CD4-positive, alpha-beta T cell (primary cell): ENCODE measurements at places on chromosomes 4 and X.

DNA sequence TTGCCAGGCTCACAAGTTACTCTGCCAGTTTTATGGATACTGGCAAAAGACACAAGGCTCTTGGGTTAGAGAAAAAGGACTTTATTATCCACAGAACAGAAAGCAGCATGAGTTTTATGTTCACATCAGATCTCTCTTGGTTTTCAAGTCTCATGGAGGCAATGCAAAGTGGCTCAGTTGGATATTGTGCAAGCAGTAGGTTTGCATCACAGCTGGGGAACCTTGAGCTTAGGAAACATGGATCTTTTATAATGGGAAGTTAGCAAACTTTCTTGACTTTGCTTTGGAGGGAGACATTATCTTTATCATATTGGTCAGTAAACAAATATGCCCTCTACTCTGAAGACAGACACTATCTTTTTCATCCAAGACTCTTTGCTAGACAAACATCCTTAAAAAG lies 109.2 kb upstream of the GRPR start:
- no peak for DNase-seq
- H3K27ac ChIP-seq = no peak overlapping the region
- H3K36me3 ChIP-seq = no peaks in the 10 kb centered on the region
- no peaks in the 10 kb centered on the region for H3K4me1 ChIP-seq
- no peaks in the 10 kb centered on the region for H3K27me3 ChIP-seq

- no peak for DNase-seq
- no peak overlapping the region for H3K4me3 ChIP-seq
- H3K27ac ChIP-seq = no peak overlapping the region
- peaks cover 3% of the 10 kb centered on the region for H3K4me1 ChIP-seq
- peaks cover 6% of the 10 kb centered on the region for H3K36me3 ChIP-seq
Measured at GRCh38 chrX:56744996-56745395, 16.0 kb downstream of the NBDY start.

DNA sequence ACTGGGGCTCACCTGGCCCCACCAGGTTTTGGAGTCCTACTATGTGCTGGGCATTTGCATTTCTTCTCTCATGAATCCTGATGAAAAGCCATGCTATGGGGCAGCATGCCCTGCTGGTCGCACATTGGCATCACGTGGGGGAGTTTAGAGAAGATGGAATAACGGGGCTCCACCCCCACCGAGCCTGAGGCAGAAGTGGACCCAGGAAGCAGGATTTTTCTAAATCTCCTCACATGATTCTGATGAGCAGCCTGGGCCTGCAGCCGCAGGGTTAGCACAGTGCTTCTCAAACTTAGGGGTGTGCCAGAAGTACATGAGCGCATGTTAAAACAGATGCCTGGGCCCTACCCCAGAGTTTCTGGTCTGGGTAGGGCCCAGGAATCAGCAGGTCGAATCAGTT lies 4.6 kb upstream of the SORCS2 start:
- no peak for DNase-seq
- H3K4me3 ChIP-seq = no peak overlapping the region
- H3K4me1 ChIP-seq = no peaks in the 10 kb centered on the region

GRCh38 chr4:40046311-40046980 lies 10.2 kb upstream of the N4BP2 start:
- no peaks in the 10 kb centered on the region for H3K36me3 ChIP-seq
- H3K27me3 ChIP-seq = no peaks in the 10 kb centered on the region
- no peak for DNase-seq
- no peak overlapping the region for H3K4me3 ChIP-seq
- no peaks in the 10 kb centered on the region for H3K4me1 ChIP-seq

DNA sequence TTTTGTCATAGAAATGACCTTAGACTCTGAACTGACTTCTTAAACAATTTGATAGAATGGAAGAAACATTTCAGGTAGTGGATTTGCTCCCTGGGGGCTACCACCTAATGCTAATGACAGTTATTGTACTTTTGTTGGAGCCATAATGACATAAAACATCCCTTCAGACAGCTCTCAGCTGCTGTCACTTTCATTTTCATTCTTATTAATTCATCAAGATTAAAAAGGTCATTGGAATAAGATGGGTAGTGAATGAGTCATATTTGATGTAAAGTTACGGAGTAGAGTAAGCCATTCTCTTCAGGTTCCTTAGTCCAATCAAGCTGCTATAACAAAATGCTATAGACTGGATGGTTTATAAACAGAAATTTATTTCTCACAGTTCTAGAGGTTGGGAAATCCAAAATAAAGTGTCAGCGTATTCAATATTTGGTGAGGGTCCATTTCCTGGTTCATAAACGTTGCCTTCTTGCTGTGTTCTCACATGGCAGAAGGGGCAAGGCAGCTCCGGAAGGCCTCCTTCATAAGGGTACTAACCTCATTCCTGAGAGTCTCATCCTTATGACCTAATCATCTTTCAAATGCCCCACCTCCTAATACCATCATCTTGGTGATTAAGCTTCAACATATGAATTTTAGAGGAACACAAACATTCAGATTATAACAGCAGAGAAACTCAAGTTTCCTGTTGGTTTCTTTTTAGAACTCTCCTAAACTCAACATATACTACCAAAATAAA lies 268.5 kb downstream of the ARAP2 start:
- no peak for DNase-seq
- no peaks in the 10 kb centered on the region for H3K27me3 ChIP-seq
- no peaks in the 10 kb centered on the region for H3K36me3 ChIP-seq
- no peak overlapping the region for H3K27ac ChIP-seq
- H3K4me3 ChIP-seq = no peak overlapping the region
- no peaks in the 10 kb centered on the region for H3K4me1 ChIP-seq

DNA sequence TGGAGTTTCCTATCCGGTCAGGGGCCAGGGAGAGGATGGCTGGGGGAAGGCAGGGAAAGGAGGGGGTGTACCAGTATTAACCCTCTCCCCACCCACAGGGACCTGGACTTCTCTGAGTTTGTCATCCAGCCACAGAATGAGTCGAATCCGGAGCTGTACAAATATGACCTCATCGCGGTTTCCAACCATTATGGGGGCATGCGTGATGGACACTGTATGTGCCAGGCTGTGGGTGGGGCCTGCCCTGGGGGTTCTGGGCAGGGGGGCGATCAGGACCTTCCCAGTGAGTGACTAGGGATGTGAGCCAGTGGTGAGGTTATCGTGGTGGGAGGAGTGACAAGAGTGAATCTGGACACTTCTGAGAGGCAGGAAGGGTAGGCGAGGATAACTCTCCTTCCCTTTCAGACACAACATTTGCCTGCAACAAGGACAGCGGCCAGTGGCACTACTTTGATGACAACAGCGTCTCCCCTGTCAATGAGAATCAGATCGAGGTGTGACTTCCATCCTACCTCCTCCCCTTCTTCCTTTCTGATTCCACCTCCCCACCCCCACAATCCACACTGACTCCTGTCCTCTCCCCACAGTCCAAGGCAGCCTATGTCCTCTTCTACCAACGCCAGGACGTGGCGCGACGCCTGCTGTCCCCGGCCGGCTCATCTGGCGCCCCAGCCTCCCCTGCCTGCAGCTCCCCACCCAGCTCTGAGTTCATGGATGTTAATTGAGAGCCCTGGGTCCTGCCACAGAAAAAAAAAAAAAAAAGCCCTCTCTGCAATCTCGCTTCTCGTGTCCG lies 14.6 kb downstream of the USP11 start:
- no peak overlapping the region for H3K4me3 ChIP-seq
- no peaks in the 10 kb centered on the region for H3K27me3 ChIP-seq
- no peak overlapping the region for H3K27ac ChIP-seq

DNA sequence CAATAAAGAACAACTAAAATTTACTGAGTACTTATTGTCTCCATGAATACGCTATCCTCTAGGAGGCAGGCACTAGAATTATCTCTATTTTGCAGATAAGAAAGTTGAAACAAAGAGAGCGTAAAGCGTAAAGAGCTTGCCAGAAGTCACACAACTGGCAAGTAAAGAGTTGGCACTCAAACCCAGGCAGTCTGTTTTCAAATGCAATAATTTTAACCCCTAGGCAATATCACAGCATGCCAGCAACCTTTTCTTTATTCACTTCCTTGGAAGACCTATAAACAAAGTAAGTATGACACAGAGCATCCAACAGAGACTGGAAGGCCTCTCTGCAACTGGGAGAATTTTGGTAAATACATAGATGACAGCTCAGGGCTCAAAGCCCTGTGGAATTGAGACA lies 23.2 kb upstream of the AMELX start:
- DNase-seq = no peak
- H3K27ac ChIP-seq = no peak overlapping the region
- H3K4me3 ChIP-seq = no peak overlapping the region
- no peaks in the 10 kb centered on the region for H3K36me3 ChIP-seq
- no peaks in the 10 kb centered on the region for H3K4me1 ChIP-seq
- no peaks in the 10 kb centered on the region for H3K27me3 ChIP-seq

GRCh38 chr4:122827258-122827878 lies 737 bp downstream of the FGF2 start:
- peak overlapping the region; percentile 64 for H3K4me3 ChIP-seq
- DNase-seq = no peak
- H3K36me3 ChIP-seq = no peaks in the 10 kb centered on the region
- peaks cover 11% of the 10 kb centered on the region for H3K4me1 ChIP-seq
- H3K27me3 ChIP-seq = peaks cover 23% of the 10 kb centered on the region

- DNase-seq = no peak
- H3K4me3 ChIP-seq = no peak overlapping the region
- no peaks in the 10 kb centered on the region for H3K4me1 ChIP-seq
- no peaks in the 10 kb centered on the region for H3K27me3 ChIP-seq
Measured at GRCh38 chr4:168076989-168077725, 15.2 kb upstream of the ANXA10 start.

- peaks cover 36% of the 10 kb centered on the region for H3K4me1 ChIP-seq
- H3K27ac ChIP-seq = no peak overlapping the region
- no peaks in the 10 kb centered on the region for H3K36me3 ChIP-seq
- DNase-seq = no peak
Measured at GRCh38 chr4:76306882-76307659, 538 bp downstream of the STBD1 start.

DNA sequence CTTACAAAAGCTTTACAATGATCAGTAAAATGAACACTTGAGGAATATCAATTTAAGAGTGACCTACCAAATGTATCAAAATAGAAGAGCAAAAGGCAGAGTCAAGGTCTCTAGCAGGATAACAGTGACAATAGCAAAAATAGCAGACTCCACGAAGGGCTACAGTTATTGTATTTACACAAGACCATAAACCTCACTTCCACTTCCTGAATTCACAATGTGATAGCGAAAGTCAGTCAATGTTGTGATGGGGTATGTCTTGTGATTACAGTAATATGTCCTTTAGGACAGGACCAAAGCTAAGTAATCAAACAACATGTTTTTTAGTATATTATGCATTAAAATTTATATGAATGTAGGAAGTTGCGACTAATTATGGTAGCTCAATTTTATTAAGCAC lies 139.6 kb downstream of the IQCM start:
- no peak for DNase-seq
- H3K36me3 ChIP-seq = no peaks in the 10 kb centered on the region
- H3K4me1 ChIP-seq = no peaks in the 10 kb centered on the region
- no peak overlapping the region for H3K27ac ChIP-seq

DNA sequence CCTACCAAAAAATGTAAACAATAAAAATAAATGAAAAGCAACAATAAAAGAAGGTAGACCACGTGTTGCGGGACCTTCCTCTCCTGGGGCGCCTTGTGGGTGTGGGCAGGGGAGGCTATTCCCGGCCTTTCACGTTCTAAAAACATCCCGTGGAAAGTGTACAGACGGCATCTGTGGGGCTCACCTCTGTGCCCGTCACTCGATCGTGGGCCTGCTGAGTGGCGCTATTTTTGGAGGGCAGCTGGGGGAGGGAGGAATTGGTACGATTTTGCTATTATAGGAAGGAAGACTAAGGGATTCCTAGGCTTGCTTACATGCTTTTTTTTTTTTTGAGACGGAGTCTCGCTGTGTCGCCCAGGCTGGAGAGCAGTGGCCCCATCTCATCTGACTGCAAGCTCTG lies 13.6 kb upstream of the PPP2R3B start:
- no peaks in the 10 kb centered on the region for H3K27me3 ChIP-seq
- no peak overlapping the region for H3K4me3 ChIP-seq
- H3K36me3 ChIP-seq = no peaks in the 10 kb centered on the region
- H3K27ac ChIP-seq = no peak overlapping the region

DNA sequence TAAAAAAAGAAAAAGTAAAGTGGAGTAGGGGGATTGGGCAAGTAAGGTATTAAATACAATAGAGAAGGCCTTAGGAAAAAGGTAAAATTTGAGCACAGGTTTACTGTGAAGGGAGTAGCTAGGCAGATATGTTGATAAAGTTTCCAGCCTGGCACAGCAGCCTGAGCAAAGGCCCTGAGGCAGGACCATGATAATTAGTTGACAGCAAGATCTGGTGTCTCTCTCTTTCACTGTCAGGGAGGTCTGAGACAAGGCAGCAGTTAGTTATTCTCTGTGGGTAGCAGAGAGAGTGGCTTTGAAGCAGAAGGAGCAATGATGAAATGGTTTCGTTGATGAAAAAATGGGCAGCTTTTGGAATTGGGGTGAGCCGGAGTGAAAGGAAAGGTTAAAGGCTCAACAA lies 119.5 kb downstream of the KDR start:
- no peak overlapping the region for H3K27ac ChIP-seq
- H3K4me1 ChIP-seq = no peaks in the 10 kb centered on the region
- DNase-seq = no peak
- H3K27me3 ChIP-seq = no peaks in the 10 kb centered on the region
- no peak overlapping the region for H3K4me3 ChIP-seq
- H3K36me3 ChIP-seq = no peaks in the 10 kb centered on the region

GRCh38 chr4:159283696-159284095 lies 180.8 kb downstream of the RAPGEF2 start:
- H3K36me3 ChIP-seq = no peaks in the 10 kb centered on the region
- no peak for DNase-seq
- H3K27ac ChIP-seq = no peak overlapping the region
- H3K4me3 ChIP-seq = no peak overlapping the region

DNA sequence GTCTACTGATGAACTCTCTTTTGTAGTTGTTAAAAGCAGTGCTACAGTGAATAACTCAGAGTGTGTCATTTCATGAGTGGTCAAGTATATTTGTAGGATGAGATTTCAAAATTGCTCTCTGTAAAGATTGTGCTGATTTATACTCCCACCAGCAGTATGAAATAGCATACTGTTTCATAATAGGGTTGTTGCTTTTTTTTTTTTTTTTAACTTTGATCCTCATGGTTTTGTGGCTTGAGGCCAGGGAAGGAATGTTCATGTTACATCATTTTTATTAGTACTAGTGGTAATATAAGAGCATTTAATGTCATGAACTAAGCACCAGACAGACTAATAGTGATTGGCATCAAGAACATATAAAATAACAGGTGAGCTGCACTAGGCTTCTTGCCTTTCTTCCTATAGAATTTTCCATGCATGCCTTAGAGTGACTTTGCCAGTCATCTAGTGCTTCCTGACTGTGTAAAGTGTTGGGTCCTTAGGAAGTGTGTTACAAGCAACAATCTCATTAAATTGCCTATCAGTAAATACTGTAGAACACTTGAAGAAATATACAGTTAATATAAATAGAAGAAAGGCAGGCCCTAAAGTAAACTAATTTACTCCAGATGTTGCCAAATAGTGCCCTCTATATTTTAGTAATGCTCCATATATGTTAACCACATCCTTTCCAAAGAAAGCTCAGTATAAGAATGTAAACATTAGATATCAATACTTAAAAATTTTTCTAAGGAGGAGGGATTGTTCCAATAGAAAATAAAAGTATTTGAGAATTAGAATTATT lies 38.6 kb upstream of the MSMO1 start:
- H3K27me3 ChIP-seq = no peaks in the 10 kb centered on the region
- H3K4me1 ChIP-seq = no peaks in the 10 kb centered on the region
- no peak for DNase-seq
- H3K4me3 ChIP-seq = no peak overlapping the region
- no peak overlapping the region for H3K27ac ChIP-seq
- H3K36me3 ChIP-seq = peaks cover 2% of the 10 kb centered on the region
